ENCODE measurements at places on chromosomes 7 and 10.
A peak's percentile ranks its signal among the peaks of the same experiment; 100 is the strongest.

DNA sequence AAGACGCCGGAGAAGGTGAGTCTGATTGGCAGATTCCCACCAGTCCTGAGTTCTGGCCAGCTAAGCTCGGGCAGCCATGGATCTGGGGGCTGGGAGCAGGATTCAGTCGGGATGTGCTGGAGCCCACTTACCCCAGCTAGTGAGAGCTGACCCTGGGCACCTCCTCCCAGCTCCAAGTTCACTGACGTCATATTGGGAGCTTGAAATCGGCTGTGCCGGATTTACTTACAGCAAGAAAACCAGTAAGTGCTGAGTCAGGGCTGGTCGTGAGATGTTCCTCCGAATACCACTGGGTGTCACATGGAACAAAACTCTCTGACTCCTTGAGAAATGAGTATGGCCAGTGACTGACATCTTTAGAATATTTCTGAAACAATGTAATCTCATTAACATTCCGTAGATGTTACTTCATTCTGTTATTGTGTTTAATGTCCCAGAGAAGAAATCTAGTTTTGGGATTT, 621.2 kb downstream of the SDK1 start:
- peak; percentile 10 for DNase-seq

DNA sequence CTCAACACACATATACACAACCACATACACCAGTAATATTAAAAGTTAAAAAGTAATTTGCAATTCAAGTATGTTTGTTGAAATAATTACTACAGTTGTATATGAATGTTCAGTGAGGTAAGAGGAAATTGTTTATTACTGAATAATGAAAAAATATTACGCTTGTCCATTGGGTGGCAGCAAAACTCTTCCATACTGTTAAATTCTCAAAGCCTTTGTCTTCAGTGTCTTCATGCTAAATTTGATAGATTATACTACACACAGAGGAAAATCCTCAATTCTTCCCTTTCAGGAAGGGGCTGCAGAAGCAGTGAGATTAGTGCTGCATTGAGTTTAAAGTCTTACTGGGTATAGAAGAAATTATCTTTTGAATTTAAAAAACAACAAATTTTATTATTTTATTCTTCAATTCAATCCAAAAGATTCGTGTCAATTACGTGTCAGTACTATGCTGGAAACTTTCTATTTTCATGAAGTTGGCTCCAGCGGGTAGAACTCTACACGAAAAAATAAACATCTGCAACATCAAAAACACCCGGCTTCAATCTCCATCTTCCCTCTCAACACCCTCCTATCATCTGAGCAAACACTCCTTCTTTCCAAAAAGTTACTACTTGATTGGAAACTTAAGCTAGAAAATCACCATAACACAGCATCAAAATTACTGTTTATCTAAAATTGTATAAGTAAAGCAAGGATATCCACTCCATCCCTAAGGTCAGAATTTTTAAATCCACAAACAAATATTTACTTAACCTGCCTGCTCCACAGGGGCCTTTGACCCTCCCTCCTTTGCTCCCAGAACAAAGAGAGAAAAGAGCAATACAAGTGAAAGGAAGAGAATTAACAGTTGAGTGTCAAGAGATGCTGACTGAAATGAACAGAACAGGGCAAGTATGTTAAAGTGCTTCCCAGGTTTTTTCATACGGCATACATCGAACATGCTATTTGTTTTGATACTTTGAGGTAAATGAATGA, 37.0 kb upstream of the TES start:
- DNase-seq = peak; percentile 63

GRCh38 chr10:75189266-75190096, 21.1 kb upstream of the VDAC2 start:
- DNase-seq = no peak

DNA sequence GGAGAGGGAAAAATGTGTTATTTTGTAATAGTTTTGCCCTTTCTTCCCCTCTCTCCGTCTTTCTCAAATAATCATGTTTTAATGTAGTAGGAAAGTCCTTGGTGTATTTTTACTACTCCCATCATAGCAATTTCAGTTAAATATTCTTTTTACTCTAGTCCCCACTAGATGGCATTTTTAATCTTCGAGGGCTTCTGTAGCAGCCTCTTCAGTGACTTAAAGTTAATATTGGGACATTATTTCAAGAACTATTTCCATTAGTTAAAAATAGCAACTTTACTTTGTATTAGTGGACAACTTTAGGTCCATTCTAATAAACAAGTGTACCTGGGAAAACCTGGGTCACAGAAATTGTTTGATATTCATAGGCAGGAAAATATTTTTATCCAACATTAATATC, 23.0 kb downstream of the EDRF1 start:
- DNase-seq = no peak

GRCh38 chr10:22086730-22087401, 83.3 kb upstream of the DNAJC1 start:
- DNase-seq = peak; percentile 73

DNA sequence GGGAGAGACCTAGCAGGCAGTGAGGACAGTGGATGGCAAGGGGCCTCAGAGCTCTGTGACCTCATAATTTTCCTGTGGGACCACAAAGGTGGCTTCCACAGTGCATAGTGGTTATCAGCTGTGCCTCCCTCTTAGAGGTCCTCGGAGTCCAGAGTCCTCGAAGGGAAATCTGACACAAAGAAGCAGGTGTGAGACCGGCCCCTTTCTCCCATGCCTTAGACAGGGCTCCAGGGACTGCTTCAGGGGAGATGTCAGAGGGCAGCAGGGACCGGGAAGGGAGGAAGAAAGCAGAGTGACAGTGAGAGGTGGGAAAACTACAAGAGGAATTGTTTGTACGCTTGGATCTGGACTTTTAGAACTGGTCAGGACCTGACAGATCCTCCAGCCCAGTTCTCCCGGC, 66.3 kb downstream of the BAMBI start:
- DNase-seq = no peak

- DNase-seq = no peak
Measured at GRCh38 chr10:92892691-92893054, 44.4 kb downstream of the EXOC6 start.

- DNase-seq = no peak
Measured at GRCh38 chr10:119665901-119666708, 14.9 kb downstream of the BAG3 start.

GRCh38 chr10:108877095-108877561, 1046.2 kb downstream of the XPNPEP1 start:
- DNase-seq = no peak

DNA sequence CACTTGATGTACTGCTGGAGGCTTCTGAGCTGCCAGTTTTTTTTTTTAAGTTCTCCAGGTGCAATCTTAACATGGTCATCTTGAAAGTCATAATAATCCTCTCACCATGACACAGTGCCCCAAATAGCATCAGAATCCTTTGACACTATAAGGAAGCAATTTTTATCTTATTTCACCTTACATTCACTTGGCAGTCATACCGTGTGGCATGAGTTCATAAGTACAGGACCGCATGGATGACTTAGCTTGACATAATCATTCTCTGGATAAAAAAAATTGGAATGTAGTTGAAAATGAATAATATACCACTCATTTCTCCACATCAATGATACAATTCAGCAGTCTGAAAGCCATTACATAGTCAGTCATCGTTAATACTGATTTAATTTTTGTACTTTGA, 25.6 kb upstream of the TMEM196 start:
- no peak for DNase-seq

GRCh38 chr7:100611983-100612729, at the start of gene MOSPD3:
TSS of gene MOSPD3 (plus strand) at chr7:100612540. CDS start at chr7:100612792, 252 bp downstream.
- DNase-seq = peak; percentile 100

GRCh38 chr10:35508647-35509046, 96.5 kb upstream of the GJD4 start:
- no peak for DNase-seq

Measured in NCI-H1092 treated with DMSO at 0.1 percent for 48 hours (cell line).